ENCODE measurements at places on chromosomes 16 and 17.

- DNase-seq: no peak
Observed at GRCh38 chr17:34997355-34997862, 17.1 kb downstream of the LIG3 start.

- peak; percentile 55 for DNase-seq
Observed at GRCh38 chr16:1167276-1168107, 14.6 kb downstream of the CACNA1H start.

GRCh38 chr17:50053654-50053960 lies 2.3 kb upstream of the ITGA3 start:
- no peak for DNase-seq

- DNase-seq: no peak
Observed at GRCh38 chr17:76370261-76370993, 14.0 kb upstream of the SPHK1 start.

GRCh38 chr17:42233994-42234393 lies 39.7 kb upstream of the GHDC start:
- no peak for DNase-seq

DNA sequence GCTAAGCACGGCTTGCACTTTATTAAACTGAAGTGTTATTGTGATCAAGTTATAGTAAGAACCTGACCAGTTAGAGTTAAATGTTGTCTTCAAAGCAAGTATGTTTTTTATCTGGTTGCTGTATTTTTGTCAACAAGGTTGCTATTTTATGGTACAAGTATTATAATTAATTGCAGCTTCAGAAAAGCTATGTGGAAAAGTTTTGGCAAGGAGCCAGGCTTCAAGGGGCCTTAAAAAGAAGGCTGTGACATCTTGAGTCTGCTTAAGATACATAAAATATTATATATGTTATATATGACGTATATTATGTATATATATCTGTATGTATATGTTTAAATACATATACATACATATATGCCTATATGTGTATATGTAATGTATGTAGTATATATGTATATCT lies 1461.2 kb upstream of the CDH8 start:
- no peak for DNase-seq

- no peak for DNase-seq
Observed at GRCh38 chr17:8991514-8992285, 26.2 kb upstream of the PIK3R5 start.

DNA sequence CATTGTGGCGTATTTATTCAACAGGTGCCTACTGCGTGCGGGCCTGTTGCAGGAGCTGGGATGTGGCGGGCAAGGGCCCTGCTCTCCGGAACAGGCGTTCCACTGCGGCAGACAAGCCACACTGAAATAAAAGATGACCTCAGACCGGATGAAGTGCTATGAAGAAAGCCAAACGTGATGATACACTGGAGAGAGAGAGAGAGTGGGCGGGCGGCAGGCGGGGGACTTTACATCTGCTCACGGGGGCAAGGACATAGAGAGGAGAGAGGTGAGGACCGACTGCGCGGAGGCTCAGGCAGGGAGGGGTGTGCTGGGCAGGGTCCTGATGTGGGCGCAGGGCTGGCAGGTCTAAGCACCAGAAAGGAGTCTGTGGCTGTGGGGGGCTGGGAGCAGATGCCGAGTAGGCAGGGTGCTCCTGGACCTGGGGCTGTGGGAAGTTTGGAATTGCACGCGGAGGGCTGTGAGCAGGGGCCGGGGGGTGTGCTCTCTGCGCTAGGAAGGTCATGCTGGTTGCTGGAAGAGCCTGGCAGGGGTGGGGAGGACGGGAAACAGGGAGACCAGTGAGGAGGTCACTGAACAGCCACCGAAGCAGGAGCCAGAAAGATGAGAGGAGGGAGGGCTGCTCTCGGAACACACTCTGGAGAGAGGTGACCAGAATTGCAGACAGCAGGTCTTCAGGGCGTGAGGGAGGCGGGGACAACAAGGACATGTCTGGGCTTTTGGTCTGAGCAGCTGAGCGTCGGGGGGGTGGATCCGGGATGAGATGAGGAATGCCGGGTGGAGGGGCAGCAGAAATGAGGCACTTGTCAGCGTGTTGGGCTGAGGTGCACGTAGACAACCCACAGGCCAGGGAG lies 9.9 kb downstream of the MXRA7 start:
- no peak for DNase-seq

DNA sequence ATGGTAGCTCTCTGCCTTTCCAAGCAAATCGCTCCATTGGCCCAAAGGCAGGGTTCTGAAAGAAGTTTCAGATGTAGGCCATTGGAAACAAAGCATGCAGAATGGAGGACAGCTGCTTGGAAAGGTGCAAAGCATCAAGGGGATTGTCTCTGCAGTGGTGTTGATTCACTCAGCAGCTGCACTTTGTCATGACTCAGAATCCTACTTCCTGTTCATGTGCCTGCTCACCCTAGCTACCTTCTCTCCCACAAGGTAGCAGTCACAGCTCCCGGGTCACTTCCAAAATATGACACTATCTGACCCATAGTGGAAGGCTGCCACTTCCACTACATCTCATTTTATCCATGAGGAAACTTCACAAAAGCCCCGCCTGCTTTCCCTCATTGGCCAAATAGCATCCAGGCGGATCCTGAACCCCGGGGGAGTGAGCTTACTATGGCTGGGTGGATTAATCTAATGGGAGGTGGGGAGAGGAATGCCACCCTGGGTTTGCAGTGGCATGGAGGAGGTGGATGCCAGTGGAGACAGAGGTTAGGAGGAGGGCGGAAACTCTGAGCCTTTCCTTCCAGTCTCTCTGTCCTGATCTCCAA lies 74.7 kb upstream of the NKD1 start:
- no peak for DNase-seq

GRCh38 chr17:40462343-40463121 lies 19.3 kb downstream of the IGFBP4 start:
- DNase-seq: no peak

DNA sequence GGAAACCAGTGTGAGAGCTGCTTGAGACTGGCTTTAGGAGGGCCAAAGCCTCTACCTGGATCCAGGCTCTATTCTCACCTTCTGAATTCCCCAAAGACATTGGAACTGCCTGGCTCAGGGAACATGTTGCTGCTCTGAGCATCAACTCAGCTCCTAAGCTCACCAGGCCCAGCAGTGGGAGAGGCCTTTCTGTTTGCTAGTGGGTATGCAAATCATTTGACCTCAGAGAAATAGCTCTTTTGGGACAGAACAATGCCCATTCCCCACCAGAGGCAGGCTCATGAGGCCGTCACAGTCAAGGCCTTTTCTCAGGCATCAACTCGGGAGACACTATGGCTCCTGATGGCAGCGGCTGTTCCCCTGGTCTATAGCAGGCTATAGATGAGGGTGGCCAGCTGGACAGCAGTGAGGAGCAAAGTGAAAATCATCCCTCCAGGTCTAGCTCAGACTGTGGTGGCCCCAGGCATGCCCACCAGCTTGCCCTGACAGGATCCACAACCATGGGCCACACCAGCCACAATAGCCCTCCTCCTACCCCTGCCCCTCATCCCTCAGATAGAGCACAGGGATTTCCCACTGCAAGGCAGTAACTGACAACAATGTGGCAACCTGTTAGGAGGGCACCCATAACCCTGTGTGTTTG lies 30.4 kb upstream of the GFOD2 start:
- DNase-seq: no peak

DNA sequence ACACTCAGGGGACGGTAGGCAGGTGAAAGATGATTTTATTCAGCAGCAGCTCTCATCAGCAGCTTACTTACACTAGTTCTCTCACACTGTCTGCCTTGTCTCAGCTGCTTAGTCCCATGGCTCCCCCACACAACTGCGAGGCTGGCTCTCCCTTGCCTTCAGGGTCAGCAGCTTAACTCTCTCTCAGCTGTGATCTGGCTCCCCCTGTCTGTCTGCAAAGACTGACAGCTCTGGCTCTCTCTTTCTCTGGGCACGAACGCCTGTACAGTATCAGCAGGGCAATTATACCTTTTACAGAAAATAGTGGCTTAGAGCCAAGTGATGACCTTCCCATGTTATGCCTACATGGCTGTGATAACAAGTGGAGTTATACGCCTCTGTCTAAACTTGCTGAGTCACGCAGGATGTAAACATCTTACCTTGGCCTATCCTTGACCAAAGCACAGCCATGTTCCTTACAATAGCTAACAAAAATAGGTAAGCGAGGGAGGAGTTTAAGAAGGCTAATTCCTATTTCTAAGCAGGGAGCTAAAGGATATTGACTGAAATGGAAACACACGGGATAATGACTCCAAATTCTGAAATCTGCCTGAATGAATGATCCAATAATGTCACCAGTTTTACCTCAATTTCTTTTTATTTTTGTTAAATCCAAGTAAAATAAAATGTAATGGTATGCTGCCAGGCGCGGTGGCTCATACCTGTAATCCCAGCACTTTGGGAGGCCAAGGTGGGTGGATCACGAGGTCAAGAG lies 1.1 kb upstream of the NDUFAB1 start:
- DNase-seq: peak; percentile 58

DNA sequence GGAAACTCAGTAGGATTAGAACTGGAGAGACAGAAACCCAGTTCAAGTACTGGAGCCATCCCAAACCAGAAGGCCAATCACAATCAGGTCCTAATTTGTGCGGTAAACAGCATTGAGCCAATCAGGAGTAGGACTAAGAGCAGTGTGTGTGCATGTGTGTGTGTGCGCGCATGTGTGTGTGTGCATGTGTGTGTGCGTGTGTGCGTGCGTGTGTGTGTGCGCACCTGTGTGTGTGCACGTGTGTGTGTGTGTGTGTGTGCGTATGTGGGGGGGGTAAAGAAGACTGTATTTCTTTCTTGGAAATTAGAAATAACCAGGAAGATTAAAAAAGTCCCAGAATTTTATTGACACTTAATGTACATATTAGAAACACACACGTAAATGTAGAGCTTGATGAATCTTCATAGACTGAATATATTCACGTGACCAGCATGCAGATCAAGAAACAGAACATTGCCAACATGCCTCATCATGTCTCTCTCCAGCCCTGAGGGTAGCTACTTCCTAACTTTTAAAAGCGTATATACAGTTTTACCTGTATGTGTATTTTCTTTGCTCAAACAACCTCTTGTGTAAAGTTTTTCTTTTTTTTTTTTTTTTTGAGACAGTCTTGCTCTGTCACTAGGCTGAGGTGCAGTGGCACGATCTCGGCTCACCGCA lies 919 bp upstream of the DHRS7C start:
- no peak for DNase-seq

- DNase-seq: peak; percentile 56
Observed at GRCh38 chr17:77540975-77541374, 400.2 kb downstream of the SEC14L1 start.

DNA sequence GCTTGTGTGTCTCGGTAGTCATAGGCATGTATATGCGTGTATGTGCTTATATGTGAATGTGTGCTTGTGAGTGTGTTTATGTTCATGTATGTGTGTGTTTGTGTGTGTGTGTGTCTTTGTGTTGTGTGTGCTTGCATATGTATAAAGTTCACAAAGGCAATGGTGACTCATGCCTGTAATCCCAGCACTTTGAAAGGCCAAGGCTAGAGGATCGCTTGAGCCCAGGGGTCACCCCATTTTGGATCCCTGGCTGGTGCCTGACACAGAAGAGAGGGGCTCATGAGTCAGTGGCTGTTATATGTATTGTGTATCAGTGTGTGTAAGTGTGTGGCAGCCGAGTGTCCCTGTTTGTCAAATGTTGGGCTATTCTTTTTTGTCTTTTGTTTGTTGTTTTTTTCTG lies 69.3 kb downstream of the ABCC1 start:
- no peak for DNase-seq

- DNase-seq: peak; percentile 46
Observed at GRCh38 chr17:36870720-36870999, 66.6 kb upstream of the LHX1 start.

DNA sequence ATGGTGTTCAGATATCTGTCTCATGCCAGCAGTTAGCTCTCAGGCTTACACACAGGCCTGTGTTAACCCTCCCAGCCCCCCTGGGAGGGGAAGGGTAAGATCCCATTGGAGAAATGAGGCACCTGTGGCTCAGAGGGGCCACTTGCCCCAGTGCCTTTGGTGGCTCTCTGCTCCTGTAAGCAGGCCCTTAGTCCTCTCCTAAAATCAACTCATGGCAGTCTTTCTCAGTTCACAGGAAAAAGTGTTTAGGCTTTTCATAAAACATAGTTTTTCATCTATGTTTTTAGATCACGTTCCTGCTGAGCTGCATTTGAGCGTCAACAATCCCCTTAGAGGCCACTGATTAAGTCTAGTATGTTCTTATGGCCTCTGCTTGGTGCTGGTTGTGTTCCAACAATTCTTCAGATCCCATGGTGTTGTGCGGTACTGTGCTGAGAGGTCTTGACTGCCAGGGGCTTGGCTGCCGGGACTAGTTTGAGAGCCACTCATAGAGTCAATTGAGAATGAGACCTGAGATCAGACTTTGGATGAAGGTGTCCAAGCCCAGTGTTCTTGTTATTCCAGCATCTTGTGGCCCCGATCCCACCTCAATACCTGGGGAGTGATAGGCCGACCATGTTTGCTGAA lies 10.6 kb downstream of the TAOK2 start:
- DNase-seq: no peak

- DNase-seq: no peak
Observed at GRCh38 chr17:40536295-40537171, 28.7 kb downstream of the CCR7 start.

GRCh38 chr17:9371019-9371418 lies 204.6 kb downstream of the STX8 start:
- peak; percentile 69 for DNase-seq

GRCh38 chr17:80219763-80220053 lies 425 bp downstream of the SGSH start:
- DNase-seq: no peak

- no peak for DNase-seq
Observed at GRCh38 chr16:86089991-86090390, 191.0 kb downstream of the IRF8 start.

DNA sequence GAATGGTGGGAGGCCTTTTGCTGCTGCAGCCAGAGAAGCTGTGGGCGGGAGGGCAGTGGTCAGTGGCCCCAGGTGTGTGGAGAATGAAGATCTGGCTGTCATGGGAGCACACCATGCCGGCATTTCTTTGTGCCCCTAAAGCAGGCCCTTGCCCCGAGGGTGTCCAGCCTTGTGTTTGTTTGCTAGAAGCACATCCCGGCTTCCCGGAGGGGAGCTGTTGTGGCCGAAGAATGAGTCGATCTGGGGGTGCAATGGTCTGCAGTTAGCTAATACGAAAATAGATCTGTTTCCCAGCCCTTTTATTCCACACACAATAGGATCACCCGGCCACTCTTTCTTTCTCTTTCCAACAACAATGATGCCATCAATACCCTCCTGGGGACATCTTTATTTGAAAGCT lies 228.8 kb downstream of the CBLN1 start:
- no peak for DNase-seq

DNA sequence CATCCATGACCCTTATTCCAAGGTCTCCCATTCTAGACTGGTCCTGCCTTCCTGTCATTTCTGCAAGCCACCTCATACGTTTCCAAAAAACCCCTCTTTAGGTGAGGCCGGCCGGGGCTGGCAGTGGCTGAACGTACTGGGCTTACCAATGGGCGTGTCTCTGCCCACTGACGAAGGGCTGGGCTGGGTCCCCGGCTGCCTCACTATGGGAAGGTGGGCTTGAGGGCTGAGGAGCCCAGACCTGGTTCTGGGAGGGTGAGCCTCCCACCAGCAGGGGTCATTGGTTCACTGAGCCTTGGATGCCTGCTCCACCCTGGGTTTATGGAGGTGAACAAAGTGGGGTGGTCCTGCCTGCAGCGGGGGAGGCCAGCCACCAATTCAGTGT lies 19.9 kb downstream of the KDM8 start:
- DNase-seq: no peak

Data from NCI-H526 (cell line).